ENCODE measurements at places on chromosomes 3 and 15. TPM values are rescaled to one million over a fixed set of nuclear protein-coding genes. Genes with fewer than 3 reads are reported as not detected.

The ASB14 gene
- polyA plus RNA-seq: not detected

The LRRIQ4 gene
- polyA plus RNA-seq: not detected

The NLGN1 gene
- polyA plus RNA-seq: 1.5 TPM

The HEMK1 gene
- polyA plus RNA-seq: 21.7 TPM

DNA sequence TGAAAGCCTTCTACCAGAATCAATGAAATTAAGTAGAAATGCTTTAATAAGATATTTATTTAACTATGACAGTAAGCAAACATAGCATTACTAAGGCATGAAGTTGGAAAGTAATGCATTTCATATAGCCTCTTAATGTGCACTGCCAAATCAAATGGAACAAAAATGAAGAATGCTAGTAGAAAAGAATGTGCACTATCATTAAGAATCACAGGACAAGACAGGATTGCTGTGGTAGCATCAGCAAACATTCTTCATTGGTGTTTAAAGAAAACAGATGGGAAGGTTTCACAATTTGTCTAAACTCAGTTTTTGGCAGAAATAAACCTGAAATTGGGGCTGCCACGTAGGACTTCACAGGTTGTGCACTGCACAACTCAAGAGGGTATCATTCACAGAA lies 168.9 kb downstream of the CNTN3 start:
- no peaks in the 10 kb centered on the region for H3K27me3 ChIP-seq
- no peaks in the 10 kb centered on the region for H3K36me3 ChIP-seq
- no peak overlapping the region for H3K4me3 ChIP-seq
- no peak for DNase-seq
- H3K27ac ChIP-seq: no peak overlapping the region

DNA sequence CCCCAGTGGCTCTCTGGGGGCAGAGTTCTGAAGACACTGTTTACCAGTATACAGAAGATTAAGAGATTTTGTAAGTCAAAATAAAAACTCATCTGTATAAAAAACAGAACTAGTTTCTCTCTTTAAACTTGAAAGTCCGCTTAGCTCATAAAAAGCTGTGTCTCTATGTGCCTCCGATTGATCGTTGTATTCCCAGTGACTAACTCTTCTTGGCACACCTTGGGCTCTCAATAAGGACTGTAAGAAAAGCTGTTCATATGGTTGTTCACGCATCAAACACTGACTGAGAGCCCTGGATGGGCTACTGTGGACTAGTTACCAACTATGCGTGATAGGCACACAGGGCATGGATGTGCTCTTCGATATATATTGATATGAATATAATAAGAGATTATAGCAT lies 107.9 kb downstream of the P3H2 start:
- H3K4me3 ChIP-seq: no peak overlapping the region
- no peaks in the 10 kb centered on the region for H3K27me3 ChIP-seq
- H3K36me3 ChIP-seq: no peaks in the 10 kb centered on the region
- H3K27ac ChIP-seq: peak overlapping the region; percentile 27
- H3K4me1 ChIP-seq: peaks cover 18% of the 10 kb centered on the region
- no peak for DNase-seq

GRCh38 chr15:88385078-88385700 lies 82.0 kb downstream of the MRPL46 start:
- H3K4me3 ChIP-seq: no peak overlapping the region
- no peaks in the 10 kb centered on the region for H3K36me3 ChIP-seq
- no peaks in the 10 kb centered on the region for H3K27me3 ChIP-seq
- H3K4me1 ChIP-seq: peaks cover 9% of the 10 kb centered on the region
- DNase-seq: no peak
- no peak overlapping the region for H3K27ac ChIP-seq

- DNase-seq: no peak
- no peaks in the 10 kb centered on the region for H3K36me3 ChIP-seq
- H3K27ac ChIP-seq: no peak overlapping the region
- H3K4me3 ChIP-seq: no peak overlapping the region
- no peaks in the 10 kb centered on the region for H3K27me3 ChIP-seq
Observed at GRCh38 chr3:139629033-139629432, 48.7 kb downstream of the NMNAT3 start.

- no peak overlapping the region for H3K4me3 ChIP-seq
- peaks cover 9% of the 10 kb centered on the region for H3K4me1 ChIP-seq
- H3K27ac ChIP-seq: no peak overlapping the region
- peak; percentile 50 for DNase-seq
- H3K36me3 ChIP-seq: no peaks in the 10 kb centered on the region
Observed at GRCh38 chr15:81293728-81294515, 30.0 kb downstream of the STARD5 start.

- H3K36me3 ChIP-seq: peaks cover 7% of the 10 kb centered on the region
- H3K4me1 ChIP-seq: peaks cover 3% of the 10 kb centered on the region
- no peak overlapping the region for H3K4me3 ChIP-seq
- no peak for DNase-seq
- H3K27me3 ChIP-seq: no peaks in the 10 kb centered on the region
Observed at GRCh38 chr3:197216914-197217313, 81.5 kb downstream of the DLG1 start.

- no peaks in the 10 kb centered on the region for H3K36me3 ChIP-seq
- H3K4me1 ChIP-seq: no peaks in the 10 kb centered on the region
- no peak overlapping the region for H3K27ac ChIP-seq
Observed at GRCh38 chr15:94893091-94893490, 661.7 kb downstream of the MCTP2 start.

DNA sequence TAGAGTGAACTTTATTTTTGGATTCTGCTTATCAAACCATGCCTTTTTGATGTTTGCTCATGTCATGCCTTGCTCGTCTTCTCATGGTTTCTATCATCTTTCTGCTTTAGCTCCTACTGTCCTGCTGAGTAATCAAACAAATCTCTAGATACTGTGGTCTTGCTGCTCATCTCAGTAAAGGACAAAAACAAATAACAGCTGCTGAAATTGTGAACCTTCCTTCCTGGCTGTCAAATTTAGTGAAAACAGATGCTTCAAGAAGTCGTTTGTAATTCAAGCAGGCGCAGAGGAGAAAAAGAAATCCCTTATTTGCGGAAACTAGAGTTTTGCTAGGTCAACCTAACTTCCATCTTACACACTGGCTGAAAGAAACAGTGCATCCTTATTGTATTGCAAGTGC lies 616.1 kb upstream of the ALCAM start:
- H3K4me1 ChIP-seq: no peaks in the 10 kb centered on the region
- H3K36me3 ChIP-seq: no peaks in the 10 kb centered on the region
- peak; percentile 0 for DNase-seq
- H3K27ac ChIP-seq: peak overlapping the region; percentile 53
- no peaks in the 10 kb centered on the region for H3K27me3 ChIP-seq

GRCh38 chr3:73215901-73216300 lies 154.4 kb downstream of the EBLN2 start:
- DNase-seq: no peak
- H3K27me3 ChIP-seq: no peaks in the 10 kb centered on the region
- H3K36me3 ChIP-seq: no peaks in the 10 kb centered on the region
- H3K4me3 ChIP-seq: no peak overlapping the region
- peaks cover under 1% of the 10 kb centered on the region for H3K4me1 ChIP-seq

DNA sequence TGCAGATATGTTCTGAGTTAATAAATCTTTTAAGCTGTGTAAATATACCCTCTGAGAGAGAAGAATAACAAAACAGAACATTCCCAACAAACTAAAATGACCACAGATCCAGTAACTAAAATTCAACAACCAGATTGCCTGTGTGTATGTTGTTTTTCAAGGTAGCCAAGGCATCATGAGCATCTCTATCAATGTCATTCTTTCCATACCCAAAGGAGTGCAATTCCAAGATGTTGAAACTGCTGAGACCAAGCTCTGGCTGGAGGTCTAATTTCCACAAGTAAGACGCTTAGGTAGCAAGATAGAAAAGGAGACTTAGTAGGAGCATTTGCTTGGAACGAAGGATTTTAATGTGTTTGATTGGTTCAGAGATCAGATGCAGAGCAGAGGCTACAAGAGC lies 276.3 kb downstream of the RBMS3 start:
- H3K27me3 ChIP-seq: no peaks in the 10 kb centered on the region
- H3K4me3 ChIP-seq: no peak overlapping the region
- peaks cover 13% of the 10 kb centered on the region for H3K36me3 ChIP-seq
- peaks cover 9% of the 10 kb centered on the region for H3K4me1 ChIP-seq
- H3K27ac ChIP-seq: no peak overlapping the region
- no peak for DNase-seq

GRCh38 chr3:74506246-74506645 lies 108.2 kb downstream of the CNTN3 start:
- no peak overlapping the region for H3K4me3 ChIP-seq
- no peaks in the 10 kb centered on the region for H3K4me1 ChIP-seq
- no peaks in the 10 kb centered on the region for H3K27me3 ChIP-seq
- DNase-seq: no peak

DNA sequence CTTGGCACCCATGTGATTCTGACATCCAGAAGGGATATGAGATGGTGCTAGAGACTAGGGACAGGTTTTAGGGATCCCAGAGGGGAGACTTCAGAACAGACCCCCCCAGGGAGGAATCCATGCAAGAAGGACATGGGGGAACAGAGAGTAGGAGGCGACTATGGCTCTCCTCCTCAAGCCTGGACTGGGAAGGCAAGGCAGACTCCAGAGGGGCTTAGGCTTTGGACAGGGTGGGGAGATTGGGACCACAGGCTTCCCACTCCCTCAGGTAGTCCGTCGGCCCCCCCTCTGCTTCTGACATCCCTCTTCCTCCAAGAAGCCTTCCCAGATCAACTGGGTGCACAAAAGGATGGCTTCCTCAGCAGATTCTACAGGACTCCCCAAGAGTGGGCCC lies 3.0 kb upstream of the VIPR1 start:
- H3K36me3 ChIP-seq: no peaks in the 10 kb centered on the region
- peaks cover 13% of the 10 kb centered on the region for H3K4me1 ChIP-seq
- H3K27me3 ChIP-seq: peaks cover 38% of the 10 kb centered on the region
- H3K27ac ChIP-seq: no peak overlapping the region
- DNase-seq: no peak

GRCh38 chr15:73346735-73347312 lies 21.9 kb downstream of the HCN4 start:
- H3K27ac ChIP-seq: no peak overlapping the region
- H3K27me3 ChIP-seq: peaks cover 5% of the 10 kb centered on the region
- no peak for DNase-seq
- H3K36me3 ChIP-seq: no peaks in the 10 kb centered on the region
- no peak overlapping the region for H3K4me3 ChIP-seq

- H3K4me1 ChIP-seq: no peaks in the 10 kb centered on the region
- DNase-seq: no peak
- no peak overlapping the region for H3K27ac ChIP-seq
- H3K27me3 ChIP-seq: no peaks in the 10 kb centered on the region
Observed at GRCh38 chr3:168974617-168975403, 688.7 kb downstream of the MECOM start.

DNA sequence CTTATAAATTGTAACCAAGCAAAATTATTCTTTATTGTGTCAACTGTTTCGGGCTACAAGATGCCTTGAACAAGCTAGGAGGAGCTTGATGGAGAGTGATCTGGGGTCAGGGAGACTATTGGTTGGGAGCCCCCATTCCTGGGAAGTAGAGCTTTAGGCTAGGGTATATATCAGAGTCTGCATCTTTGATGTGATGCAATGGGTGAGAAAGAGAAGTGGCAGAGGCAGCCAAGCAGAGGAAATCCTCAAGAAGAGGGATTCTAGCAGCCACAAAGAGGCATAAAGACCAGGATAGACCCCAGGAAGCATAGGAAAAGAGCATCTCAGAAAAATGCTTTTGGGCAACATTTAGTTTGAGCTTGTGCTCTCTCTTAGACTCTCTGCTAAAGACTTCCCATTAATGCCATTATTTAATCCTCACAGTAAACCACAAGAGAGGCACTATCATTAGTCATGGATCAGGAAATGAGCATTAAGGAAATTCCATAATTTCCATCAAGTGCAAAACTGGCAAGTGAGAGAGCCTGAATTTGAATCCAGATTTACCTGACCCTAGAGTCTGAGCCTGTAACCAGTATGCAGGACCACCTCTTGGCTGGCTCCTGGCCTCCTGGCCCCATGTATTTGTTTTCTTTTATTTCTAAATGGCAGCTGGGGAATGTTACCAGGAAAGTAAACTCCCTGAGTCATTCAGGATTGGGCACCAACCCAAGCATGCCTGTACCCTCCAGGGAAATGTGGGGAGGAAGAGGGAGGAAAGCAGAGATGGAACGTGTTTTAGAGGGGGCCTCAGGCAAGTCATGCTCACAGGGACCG lies 118.7 kb downstream of the RPL22L1 start:
- H3K27me3 ChIP-seq: no peaks in the 10 kb centered on the region
- H3K36me3 ChIP-seq: no peaks in the 10 kb centered on the region
- no peak overlapping the region for H3K4me3 ChIP-seq
- DNase-seq: no peak
- peak overlapping the region; percentile 92 for H3K27ac ChIP-seq
- H3K4me1 ChIP-seq: peaks cover 23% of the 10 kb centered on the region
